ENCODE measurements at places on chromosomes 2 and 18.

- peak; percentile 47 for DNase-seq
Observed at GRCh38 chr2:112623913-112624777, 21.6 kb upstream of the SLC20A1 start.

GRCh38 chr2:134141598-134142340, 112.1 kb upstream of the MGAT5 start:
- no peak for DNase-seq

DNA sequence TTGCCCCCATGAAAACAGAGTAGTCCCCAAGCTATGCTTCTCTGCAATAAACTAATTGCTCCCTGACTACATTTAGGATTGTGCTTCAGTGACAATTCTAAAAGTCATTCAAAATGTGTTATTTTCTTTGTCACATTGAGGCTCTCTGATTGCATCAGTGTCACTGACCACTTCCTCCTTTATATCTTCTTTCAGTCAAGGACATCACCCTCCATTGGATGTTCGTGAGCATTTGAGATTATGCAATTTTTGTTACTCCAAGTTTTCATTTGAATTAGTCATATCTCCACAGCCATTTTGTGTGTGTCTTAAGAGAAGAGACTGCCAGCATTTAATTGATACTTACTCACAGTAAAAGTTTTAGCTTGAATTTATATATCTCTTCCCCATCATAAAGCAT, 780.8 kb upstream of the GCFC2 start:
- DNase-seq, result peak; percentile 9

- DNase-seq, result no peak
Observed at GRCh38 chr2:164504253-164504652, 117.0 kb downstream of the GRB14 start.

GRCh38 chr18:23935804-23936203, 78.8 kb upstream of the TTC39C start:
- no peak for DNase-seq

DNA sequence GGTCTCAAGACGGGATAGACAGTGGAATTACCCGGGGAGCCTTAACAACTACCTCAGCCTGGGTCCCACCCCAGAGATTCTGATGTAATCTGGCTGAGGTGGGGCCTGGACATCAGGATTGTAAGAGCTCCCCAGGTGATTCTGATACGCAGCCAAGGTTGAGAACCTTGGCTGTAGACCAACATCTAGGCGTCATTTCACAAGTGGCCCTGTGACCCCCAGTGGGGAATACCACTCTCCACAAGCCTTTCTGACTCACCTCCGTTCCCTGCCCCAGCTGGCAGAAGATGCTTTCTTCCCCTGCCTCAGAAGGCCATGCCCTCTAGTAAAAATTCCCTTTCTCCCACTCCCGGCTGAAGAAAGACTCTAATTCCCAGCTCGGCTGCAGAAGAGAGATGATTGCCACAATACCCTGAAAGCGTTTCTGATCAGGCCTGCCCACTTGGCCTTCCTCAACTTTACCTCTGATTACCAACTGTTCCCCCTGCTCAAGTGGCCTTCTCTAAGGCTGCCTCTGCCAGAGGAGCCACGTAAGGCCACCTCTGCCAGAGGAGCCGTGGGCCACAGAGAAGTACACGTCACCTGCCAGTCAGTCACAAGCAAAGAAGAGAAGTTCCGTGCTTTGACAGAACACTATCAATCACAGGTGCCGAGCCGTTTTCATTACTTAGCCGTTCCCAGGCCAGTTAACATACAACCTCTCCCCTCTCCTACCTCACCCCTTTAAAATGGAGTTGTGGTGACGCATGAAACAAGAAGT, 116.8 kb upstream of the PKDCC start:
- no peak for DNase-seq

DNA sequence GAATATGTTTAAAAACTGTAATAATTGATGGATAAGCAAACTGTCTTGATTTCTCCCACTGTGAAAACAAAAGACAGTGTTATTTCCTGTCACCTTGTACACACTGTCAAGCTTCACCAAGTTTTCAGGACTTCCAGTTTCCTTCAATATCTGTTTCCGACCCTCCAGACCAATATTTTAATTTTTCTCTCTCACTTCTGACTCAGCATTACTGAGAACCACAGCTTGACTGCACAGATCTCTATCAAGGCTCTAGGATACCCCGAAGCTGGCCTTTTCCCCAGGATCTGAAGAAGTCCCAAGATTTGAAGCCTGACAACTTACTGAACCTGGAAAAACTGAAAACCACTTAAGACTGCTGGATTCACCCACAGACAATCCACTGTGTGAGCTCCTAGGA, 13.2 kb upstream of the SULT1C3 start:
- no peak for DNase-seq

GRCh38 chr2:27795868-27796277, 24.4 kb downstream of the MRPL33 start:
- DNase-seq, result no peak

DNA sequence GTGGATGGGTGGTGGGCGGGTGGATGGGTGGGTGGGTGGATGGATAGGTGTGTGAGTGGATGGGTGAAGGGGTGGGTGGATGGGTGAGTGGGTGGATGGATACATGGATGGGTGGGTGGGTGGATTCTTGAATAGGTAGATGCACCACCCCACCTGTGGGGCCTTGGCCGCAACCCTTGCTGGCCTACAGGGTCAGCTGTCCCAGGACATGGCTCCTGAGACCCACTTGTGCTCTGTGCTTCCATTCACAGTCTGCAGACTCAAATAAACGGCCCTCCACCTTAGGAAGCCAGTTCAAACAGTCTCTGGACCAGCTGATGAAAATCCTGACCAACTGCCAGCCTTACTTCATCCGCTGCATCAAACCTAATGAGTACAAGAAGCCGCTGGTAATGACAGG, 54.4 kb downstream of the MYO7B start:
- DNase-seq, result no peak

- DNase-seq, result peak; percentile 93
Observed at GRCh38 chr2:195575879-195576401, 81.1 kb upstream of the SLC39A10 start.

- no peak for DNase-seq
Observed at GRCh38 chr18:48074929-48075706, 144.7 kb upstream of the SMAD2 start.

GRCh38 chr2:11311543-11311942, 32.9 kb downstream of the ROCK2 start:
- DNase-seq, result no peak

GRCh38 chr18:45248240-45248903, 366.9 kb upstream of the SLC14A2 start:
- DNase-seq, result peak; percentile 65

GRCh38 chr2:48148841-48149430, 242.6 kb upstream of the FBXO11 start:
- DNase-seq, result no peak

- DNase-seq, result peak; percentile 97
Observed at GRCh38 chr18:23593720-23594119, 7.4 kb upstream of the NPC1 start.
